H7 (cell line): ENCODE measurements at places on chromosomes 2 and 18. TPM values are rescaled to one million over a fixed set of nuclear protein-coding genes. Genes with fewer than 3 reads are reported as not detected.

Gene RHBDD1
- total RNA-seq = 6.9 and 8.7 TPM in 2 replicates

Gene TRAF3IP1
- total RNA-seq = 3.9 and 9.5 TPM in 2 replicates

Gene CTLA4
- total RNA-seq = not detected in 2 replicates

Gene LBH
- 90.7 and 93.3 TPM in 2 replicates for total RNA-seq

Gene MBD1
- total RNA-seq = 57.6 and 58.3 TPM in 2 replicates

Gene CETN1
- not detected in 2 replicates for total RNA-seq

Gene TSPYL6
- total RNA-seq = not detected in 2 replicates

Gene STON1
- total RNA-seq = 5.1 and 9.0 TPM in 2 replicates

Gene DGKD
- 10.3 and 15.9 TPM in 2 replicates for total RNA-seq
